Right ventricle myocardium inferior (tissue), 1 donor: ENCODE measurements at places on chromosomes 11 and 22. TPM values are rescaled to one million over a fixed set of nuclear protein-coding genes. Genes with fewer than 3 reads are reported as not detected.
A peak's percentile ranks its signal among the peaks of the same experiment; 100 is the strongest.

DNA sequence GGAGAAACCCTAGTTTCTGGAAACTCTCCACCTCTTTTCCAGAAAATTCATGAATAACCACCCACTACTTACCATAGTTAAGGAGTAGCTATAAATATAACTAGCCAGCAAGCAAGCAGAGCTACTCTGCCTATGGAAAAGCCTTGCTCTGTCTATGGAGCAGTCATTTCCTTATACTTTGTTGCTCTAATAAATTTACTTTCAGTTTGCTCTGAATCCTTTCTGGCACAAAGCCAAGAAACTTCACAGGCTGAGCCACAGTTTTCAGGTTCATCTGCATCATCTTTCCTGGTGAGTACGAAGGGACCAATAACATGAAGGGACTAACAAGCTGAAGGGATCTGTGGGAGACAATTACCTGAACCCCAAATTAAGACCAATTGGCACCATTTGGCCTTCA, 4.6 kb downstream of the OR4C45 start:
- no peak for DNase-seq

Gene FGF19
- total RNA-seq, result not detected

Gene OR10G4
- not detected for total RNA-seq

GRCh38 chr22:20434773-20435172, 2.9 kb downstream of the SCARF2 start:
- DNase-seq, result no peak

DNA sequence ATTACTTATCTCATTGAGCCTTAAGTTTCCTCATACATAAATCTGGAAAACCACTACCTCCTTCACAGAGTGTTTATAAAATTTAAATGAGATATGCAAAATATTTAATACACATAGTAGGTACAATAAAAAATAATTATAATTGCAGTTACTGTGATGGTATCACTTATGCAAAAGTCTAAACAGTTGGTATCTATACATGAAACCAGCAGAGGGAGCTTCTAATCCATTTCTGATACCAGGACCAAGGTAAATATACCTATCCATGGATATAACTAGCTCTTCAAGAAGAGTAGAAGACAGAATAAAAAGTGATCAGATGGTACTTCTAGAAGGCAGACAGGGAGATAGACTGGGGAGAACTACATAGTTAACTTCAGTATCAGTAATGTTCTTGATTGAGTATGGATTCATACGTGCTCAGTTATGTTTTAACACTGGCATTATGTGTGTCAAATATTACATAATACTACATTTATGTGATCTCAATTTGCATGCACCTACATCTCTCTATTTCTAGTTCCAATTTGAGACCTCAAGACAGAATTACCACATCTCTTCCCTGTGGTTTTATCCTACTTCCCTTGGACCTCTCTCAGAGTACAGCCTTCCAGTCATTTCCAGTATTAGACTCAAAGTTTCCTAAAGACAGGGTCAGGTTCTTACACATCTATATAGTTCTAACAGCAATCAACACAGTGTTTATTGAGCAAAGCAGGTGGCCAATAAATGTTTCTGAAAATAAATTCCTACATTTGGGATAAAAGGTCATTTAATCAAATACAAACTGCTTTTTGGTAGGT, 13.7 kb upstream of the TSG101 start:
- no peak for DNase-seq

DNA sequence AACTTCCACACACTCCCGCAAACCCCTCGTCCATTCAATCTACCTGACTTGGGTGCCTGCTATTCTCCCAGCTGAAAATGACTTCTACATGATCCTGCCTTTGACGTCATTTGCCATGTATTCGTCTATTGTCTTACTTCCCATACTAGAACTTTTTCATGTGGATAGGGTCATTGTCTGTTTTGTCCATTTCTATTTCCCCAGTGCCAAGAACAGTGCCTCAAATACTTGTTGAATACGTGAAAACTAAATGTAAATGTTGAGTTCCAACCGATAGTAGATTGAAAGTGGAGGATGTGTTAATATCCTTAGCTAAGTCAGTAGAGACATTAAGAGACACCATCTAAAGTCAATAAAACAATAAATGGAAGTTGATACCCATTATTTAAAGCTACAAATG, 935 bp downstream of the TRIM68 start:
- no peak for DNase-seq

DNA sequence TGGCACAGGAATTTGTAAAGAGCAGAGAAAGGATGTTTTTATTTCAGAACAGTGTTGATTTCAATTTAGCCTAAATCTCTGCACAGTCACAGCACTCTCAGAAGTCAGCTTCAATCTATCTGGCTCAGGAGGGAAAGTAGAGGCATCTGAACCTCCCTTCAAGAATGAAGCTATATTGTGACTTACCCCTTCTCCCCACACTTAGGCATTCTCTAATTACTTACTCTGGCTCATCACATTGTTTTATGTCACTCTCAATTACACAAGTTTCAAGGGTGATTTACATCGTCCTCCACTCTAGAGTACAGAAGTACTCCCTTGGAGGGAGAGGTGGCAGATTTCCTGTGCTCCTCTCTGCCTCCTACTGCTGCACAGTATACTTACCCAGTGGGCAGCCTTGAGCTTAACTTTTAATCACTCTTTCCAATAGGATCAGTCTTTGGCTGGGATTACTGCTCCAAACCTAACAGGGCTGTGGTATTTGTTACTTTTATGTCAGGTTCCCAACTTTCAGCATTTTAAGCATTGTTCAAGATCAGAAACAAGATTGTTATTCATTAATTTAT, 211.4 kb downstream of the AASDHPPT start:
- DNase-seq, result no peak

Gene DDIAS
- 0.95 TPM for total RNA-seq

Gene TRIM49
- total RNA-seq, result not detected

- DNase-seq, result no peak
Measured at GRCh38 chr11:106421676-106422292, 344.3 kb downstream of the AASDHPPT start.

GRCh38 chr11:20658135-20658534, 11.3 kb upstream of the NELL1 start:
- no peak for DNase-seq

GRCh38 chr11:5596607-5597201, at the start of gene TRIM6:
Gene TRIM6 (plus strand): TSS chr11:5596637. CDS start chr11:5596898, 261 bp downstream.
- DNase-seq, result peak; percentile 76

DNA sequence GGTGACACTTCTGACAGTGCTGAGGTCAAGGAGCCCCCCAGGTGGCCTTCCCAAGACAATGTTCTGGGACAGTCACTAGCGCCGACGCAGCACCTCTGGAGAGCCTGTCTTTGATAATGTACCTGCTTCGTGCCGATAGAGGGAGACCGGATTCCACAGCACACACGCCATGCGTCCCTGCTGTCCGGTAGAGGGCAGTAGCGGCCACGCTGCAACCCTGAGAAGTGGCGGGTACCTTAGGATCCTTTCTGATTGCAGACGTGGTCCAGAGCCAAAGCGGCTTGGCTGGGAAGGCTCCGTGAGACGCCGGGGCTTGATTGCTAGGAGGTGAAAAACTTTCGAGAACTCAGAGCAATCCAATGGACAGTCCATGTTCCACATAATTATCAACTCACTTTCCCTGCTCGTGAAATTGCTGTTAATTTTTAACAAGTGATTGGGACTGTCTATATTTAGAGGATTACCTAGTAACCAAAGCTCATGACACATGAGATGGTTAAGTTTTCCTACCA, 11.4 kb upstream of the BARX2 start:
- DNase-seq, result peak; percentile 85

- no peak for DNase-seq
Measured at GRCh38 chr11:6596239-6596877, 7.1 kb downstream of the RRP8 start.

DNA sequence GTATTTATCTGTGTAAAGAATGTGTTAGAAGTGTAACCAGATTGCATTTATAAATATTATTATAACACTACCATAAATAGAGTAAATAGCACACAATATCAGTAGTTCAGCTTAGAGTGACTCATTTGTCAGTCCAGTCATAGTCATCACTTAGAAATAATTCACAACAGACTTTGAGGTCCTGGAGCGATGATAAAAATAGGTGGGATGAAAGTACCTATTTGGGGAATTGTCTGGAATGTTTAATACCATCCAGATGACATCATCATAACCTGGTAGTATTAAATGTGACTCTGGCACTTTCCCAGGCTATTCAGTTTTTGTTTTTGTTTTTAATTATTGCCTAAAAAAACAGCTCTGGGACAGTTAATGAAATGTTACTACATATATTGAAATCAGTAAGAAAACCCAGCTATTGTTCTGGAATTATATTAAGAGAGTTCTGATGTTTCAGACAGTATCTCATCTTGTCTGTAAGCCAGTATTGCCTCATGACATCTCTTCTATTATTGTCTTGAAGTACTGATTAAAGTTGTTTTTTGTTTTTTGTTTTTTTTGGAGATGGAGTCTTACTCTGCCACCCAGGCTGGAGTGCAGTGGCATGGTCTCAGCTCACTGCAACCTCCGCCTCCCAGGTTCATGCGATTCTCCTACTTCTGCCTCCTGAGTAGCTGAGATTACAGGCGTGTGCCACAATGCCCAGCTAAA, 74.8 kb downstream of the SIK2 start:
- no peak for DNase-seq

DNA sequence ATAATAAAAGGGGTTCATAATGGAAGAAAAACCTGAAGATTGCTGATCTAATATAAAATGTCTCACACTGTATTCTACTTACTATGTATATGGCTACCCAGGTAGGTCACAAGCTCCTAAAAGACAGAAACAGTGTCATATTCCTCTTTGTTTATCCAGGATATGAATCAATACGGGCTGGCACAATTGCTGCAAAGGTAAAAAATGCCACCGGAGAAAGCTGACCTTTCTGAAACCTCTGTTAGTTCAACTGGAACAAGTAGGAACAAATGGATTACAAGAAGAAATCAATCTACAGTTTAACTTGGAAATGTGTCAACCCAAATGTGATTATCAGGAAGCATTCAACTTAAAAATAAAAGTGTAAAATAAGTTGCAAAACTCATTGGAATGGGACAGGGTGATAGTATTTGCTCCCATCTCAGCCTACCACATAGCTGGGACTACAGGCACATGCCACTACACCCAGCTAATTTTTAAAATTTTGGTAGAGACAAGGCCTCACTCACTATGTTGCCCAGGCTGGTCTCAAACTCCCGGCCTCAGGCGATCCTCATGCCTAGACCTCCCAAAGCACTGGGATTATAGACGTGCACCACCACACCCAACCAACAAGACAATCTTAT, 27.6 kb downstream of the SLC35F2 start:
- no peak for DNase-seq

Gene THAP7
- 17.0 TPM for total RNA-seq

GRCh38 chr11:86804951-86805350, 4.6 kb downstream of the PRSS23 start:
- no peak for DNase-seq

DNA sequence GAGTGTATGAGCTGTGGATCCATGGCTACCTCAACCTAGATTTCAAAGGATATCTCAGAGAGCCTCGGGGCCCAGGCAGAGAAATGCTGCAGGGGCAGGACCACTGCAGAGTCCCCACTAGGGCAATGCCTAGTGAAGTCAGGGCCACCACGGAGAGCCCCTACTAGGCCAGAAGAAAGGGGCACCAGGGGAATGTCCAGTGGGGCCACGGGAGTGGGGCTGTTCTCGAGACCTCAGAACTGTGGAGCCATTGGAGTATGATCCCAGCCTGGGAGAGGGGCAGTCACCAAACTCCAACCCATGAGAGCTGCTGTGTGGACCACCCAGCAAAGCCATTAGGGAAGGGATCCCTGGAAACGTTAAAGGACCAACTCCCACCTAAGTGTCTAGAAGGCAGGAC, 24.5 kb downstream of the RTL6 start:
- DNase-seq, result no peak

Gene SCGB1D1
- not detected for total RNA-seq

Gene MYRF
- 0.30 TPM for total RNA-seq

DNA sequence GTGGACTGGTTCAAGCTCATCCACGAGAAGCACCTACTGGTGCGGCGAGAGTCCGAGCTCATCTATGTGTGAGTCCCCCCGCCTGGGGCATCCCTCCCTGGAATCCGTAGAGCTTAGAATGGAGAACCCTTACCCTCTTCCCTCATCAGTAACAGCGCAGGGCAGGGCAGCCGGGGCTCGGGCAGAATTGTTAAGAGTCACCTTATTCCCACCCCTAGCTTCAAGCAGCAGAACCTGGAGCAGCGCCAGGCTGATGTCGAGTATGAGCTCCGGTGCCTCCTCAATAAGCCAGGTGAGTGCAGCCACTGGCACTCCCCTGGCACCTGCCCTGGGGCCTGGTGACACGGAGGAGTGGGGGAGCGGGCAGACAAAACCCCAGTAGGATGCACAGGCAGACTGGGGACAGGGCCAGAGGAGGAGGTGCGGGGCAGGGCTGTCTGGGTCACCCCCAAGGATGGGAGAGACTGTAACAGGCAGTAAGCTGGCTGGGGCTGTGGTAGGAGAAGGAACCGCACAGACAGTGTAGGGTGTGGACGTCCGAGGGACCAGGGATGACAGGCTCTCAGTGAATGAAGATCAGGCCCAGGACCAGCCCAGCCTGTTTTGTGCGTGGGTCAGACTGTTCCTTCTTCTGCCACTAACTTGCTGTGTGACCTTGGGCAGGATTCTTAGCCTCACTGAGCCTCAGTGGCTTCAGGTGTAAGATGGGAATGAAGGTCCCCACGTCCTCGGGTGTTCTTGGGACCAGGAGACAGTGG, 20.4 kb downstream of the C22orf23 start:
- DNase-seq, result peak; percentile 69

DNA sequence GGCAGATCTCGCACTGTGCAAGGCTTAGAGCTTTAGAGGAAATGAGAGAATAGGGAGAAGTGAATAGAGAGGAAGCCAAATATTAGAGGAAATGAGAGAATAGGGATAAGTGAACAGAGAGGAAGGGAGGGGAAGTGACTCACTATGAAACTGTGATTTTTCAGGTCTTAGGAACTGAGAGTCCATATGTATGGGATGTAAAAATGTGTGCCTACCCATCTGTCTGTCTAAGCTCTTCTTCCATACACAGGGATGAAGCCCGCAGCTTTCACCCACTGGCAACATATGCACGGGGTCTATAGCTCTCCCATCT, 6.4 kb upstream of the CCDC86 start:
- DNase-seq, result no peak

GRCh38 chr11:131800452-131800851, 430.0 kb downstream of the NTM start:
- DNase-seq, result no peak

- no peak for DNase-seq
Measured at GRCh38 chr22:27431896-27432295, 369.7 kb downstream of the MN1 start.

GRCh38 chr22:50027639-50028537, 15.3 kb upstream of the IL17REL start:
- DNase-seq, result no peak

GRCh38 chr11:59854871-59855270, 9.6 kb upstream of the CBLIF start:
- DNase-seq, result no peak

GRCh38 chr11:67368621-67369020, 4.8 kb downstream of the CLCF1 start:
- DNase-seq, result no peak

Gene DEUP1
- total RNA-seq, result not detected

GRCh38 chr11:47348859-47349258, 3.6 kb downstream of the MYBPC3 start:
- no peak for DNase-seq

GRCh38 chr11:57974848-57975601, 48.7 kb upstream of the OR9Q1 start:
- no peak for DNase-seq

Gene GLYATL2
- total RNA-seq, result not detected

GRCh38 chr11:75031224-75031753, 42.6 kb downstream of the NEU3 start:
- no peak for DNase-seq

GRCh38 chr11:42021911-42022310, 562.5 kb upstream of the LRRC4C start:
- no peak for DNase-seq
